MM.1S (cell line): ENCODE measurements at places on chromosomes 12 and 14.

GRCh38 chr12:113802966-113803758 lies 163.0 kb downstream of the RBM19 start:
- DNase-seq, result no peak

DNA sequence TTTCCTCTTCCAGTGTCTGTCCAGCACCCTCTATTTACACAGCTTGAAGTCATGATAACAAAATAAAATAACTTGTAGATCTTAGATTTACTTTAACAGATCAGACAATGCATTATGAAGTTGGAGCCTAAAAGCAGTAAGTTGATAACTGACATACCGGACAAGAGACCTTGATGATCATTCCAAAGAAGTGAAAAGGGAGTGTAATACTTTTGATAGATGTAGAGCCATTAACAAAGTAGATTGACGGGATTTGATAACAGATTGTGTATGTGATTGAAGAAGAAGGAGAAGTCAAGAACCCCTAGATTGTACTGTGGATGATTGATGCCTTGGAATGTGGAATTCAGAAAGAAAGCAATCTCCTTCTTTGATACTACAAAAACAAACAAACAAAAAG lies 403.8 kb upstream of the MGAT4C start:
- DNase-seq, result no peak

DNA sequence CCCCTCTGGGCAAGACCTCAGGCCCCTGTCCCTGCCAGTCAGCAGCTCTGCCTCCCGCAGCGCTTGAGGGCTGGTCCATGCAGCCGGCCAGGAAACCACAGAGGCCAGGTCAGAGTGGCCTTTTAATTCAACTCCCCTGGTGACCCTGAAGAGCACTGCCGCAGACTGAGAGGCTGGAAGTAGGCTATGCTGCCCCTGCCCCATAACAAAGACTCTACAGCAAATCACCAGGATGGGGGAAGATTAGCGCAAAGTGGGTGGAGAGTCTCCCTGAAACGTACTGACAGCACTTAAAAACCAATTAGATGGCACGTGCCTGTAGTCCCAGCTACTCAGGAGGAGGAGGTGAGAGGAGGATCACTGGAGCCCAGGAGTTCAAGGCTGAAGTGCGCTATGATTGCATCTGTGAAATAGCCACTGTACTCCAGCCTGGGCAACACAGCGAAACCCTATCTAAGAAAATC lies 70.5 kb downstream of the ITPK1 start:
- no peak for DNase-seq

DNA sequence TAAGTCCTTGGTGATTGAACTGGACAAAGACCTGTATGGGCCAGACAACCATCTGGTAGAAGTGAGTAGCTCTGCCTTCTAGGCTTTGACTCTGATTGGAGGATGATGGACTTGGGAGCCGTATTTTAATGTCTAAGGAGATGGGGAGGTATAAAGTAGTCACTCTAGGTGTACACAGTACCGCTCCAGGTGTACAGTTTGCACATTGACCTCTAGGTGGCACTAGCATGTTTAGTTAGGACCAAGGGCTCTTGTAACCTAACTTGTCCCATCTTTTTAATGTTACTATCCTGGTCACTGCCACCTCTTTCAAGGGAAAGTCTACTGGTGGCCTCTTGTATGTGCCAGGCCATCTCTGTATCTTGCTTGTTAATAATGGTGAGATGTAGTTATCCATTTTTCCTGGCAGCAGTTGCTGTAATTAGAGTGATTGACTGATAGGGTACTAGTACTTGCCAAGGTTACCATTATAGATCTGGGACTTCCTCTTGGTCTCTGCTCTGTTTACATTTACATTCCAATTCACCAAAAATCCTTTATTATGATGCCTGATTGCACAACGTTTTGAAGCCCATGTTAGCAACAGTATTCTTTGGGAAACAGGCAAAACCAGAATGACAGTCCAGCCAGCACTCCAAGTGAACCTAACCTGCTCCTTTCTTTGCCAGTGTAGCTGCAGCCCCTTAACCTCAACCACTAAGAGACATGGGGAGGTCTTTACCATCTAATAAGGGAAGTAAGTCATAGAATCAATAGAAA lies 3.6 kb downstream of the SMARCD1 start:
- peak; percentile 87 for DNase-seq

DNA sequence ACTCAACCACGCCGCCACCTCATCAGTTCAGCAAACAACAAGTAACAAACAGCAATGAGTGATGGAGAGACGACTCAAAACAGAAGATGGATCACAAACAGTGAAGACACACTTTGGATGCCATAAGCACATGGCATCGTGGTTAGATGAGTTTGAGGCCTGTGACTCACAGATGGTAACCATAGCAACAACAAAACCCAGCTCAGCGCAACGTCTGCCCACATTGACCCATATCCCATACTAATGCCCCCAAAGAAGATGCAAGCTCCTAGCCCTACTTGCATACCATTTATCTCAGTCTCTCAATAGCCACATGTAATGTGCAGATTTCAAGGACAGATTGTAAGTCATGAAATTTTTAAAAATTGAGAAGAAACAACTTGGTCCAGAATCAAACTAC lies 1322.3 kb upstream of the TMEM132C start:
- no peak for DNase-seq

DNA sequence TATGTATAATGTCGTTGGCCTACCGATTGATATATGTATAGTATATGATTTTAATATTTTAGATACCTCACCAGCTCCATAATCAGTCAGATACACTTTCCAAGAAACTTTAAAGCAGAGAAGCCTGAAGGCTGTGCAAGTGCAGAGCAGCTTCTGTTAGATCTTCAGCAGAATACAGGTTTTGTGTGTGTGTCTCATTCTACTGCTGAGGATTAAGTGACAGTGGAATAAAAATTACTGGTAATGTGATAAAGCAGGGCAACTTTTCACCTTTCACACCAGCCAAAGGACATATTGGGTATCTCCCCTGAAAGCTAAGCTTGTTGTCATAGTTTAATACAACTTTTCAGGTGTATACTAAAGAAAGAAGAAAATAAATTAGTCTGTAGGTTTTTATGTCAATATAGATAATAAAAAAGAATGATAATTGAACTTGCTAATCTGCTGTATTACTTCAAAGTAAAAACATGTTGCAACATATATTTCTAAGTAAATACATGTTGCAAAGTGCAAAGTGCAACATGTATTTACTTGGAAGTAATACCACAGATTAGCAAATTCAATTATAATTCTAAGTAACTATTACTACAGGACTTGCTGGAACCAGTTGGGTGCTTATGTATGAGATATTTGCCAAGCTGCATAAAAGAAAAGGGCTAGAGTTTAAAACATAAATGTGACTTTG lies 128.3 kb downstream of the SLC16A7 start:
- no peak for DNase-seq

DNA sequence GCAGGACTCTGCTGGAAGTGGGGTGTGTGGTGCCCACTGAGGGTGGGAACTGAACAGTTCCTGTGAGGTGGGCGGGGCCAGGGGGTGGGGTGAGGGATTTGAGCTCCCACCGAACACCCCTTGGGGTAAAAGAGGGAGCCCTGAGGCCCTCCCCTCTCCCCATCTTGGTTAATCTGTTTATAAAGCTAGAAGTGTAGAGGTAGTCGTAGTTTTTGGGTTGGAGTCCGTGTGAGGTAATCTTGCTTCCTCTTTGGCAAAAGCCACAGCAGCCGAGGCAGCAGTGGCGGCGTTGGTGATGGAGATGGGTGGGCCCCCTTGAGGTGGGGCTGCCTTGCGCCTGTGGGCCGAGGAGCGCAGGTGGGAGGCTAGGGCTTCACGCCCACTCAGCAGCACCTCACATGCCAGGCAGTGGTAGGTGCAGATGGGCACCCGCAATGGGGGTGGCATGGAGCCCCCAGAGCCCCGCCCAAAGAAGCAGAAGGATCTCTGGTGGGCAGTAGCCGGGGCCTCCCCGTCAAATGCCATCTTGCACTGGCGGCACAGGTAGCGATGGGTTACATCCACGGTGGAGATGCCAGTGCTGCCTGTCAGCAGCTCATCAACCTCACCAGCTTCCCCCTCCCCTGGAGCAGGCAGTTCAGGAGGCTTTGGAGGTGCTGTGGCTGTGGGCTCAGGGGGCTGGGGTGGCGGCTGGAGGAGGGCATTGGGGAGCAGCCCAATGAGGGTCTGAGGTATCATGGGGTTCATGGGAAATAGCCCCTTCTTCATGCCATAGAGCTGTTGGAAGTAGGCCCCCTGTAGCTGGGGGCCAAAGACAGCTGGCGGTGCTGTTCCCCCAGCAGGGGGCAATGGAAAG lies 29.6 kb downstream of the ZFHX2 start:
- DNase-seq, result no peak

DNA sequence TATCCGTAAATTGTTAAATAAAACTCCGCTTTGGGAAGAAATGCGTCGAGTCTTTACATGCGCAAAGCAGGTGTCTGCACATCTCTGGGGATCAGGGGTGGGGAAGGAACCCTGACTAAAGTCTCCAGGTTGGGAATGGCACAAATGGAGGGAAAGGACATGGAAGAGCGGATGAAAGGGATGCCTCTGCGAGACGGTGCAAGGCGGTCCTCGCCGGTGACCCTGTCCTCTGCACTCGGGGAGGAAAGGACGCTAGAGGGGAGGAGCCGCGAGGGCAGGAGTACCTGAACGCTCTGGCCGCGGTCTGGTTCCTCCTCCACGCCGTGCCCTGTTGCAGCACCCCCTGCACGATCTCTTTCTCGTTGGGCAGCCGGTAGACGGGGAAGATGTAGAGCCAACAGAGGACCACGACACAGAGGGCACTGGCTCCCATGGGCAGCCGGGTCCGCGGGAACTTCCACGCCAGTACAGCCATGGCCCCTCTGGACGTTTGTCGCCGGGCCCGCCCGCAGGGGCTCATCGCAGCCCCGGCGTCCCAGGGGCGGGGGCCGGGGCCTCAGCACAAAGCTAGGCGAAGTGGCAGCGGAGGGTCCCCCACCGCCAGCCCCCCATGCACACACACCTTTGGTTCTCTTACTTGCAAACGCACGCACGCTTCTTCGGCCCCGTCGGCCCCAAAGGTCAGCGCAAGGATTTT lies 646 bp downstream of the ST8SIA1 start:
- no peak for DNase-seq

DNA sequence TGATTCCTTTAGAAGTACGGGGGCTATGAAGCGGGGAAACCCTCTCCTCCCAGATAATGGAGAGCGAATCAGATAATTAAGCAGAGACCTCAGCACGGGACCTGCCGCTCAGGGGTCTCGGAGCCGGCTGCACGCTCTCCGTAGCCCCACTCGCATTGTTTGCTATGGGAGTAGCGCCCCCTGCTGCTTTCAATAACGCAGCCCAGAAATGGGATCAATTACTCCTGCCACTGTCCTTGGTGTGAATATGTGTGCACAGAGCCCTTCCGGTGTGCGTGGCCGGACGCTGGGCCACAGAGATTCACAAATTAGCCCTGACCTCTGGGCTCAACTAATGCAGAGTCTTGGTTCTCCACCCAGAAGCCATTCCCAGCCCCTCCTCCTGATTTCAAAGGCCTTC lies 76.4 kb upstream of the TMEM132C start:
- DNase-seq, result no peak

GRCh38 chr12:76976777-76977382 lies 88.5 kb downstream of the E2F7 start:
- DNase-seq, result no peak
